ENCODE measurements at places on chromosomes 1 and 21.
A peak's percentile ranks its signal among the peaks of the same experiment; 100 is the strongest.

DNA sequence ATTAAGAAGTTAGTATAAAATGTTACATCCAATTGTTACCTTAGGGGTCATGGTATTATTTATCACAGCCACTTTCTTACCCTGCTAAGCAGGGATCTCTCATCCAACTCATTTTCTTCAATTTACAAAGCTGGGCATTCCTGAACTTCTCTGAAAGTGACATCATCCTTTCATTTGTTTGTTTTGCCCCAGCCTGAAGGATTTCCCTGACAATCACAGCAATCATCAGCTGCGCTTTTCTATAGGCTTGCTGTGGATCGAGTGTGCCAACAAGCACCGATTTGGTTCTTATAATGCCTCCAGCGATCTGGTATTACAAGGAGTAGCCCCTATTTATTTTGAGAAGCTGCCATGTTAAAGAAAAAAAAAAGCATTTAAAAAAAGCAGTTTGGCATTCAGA lies 240.2 kb downstream of the USH2A start:
- DNase-seq: no peak

GRCh38 chr1:51990478-51990965 lies at the start of gene RAB3B:
TSS of gene RAB3B (minus strand) at chr1:51990700. CDS start at chr1:51977117, 13,583 bp downstream.
- DNase-seq: peak; percentile 83

- DNase-seq: no peak
Observed at GRCh38 chr1:78691995-78692747, 42.5 kb downstream of the IFI44 start.

DNA sequence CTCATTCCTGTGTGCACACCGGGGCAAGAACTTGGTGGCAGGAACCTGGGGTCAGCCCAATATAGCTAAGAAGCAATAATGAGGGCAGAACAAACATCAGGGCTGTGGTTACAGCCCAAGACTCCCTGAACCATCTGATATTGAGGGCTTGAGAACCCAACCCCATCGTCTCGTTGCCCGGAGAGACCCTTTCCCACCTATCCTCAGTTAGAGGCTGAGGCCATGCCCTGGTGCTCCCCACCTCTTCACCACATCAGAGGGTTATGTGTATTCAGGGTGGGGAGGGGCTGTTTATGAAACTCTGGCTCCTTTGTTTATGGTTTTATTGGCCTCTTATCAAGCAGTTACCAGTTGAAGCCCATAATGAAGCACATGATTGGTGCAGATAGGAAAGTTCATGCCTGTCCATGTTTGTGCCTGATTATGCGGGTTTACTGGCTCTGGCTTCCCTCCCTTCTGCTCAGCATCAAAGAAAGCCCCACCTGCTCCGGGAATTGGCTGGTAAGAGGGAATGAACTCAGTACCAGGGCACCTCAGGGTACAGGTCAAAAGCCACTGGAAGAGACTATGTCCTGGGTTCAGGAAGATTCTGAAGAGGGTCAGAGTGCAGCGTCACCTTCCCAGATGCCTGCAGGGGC lies 14.5 kb downstream of the NUAK2 start:
- DNase-seq: no peak

- DNase-seq: no peak
Observed at GRCh38 chr1:84959294-84959693, 37.6 kb downstream of the MCOLN2 start.

DNA sequence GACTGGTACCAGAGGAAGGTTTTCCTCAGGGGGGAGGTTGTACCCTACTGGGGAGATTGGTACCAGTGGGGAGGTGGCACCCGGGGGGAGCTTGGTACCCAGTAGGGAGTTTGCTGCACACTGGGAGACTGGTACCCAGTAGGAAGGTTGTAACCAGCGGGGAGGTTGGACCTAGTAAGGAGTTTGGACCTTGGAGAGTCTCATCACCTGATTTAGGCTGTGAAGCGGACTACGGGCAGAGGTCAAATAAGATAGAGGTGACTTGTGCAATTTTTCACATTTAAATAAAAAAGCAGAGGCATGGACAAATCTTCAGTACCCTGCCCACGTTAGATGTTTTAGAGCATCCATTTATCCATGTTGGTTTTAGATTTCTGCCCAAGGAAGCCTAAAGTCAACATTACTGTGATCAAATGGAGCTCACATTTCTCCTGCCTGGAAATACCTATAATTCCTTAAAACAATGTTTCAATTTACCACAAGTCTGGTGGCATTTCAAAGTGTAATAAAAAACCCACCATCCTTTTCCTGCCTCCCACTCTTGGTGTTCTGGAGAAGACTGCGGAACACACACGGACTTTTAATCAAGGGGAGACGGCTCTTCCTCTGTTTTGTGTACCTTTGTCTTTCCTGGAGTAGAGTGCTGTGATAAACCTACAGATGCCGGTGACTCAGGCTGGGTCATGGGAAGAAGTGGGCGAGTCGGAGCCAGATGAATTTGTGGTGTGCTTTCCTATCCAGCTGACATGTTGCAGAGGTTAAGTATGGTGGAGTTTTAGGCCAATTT lies 36.2 kb upstream of the MRPS6 start:
- no peak for DNase-seq

- no peak for DNase-seq
Observed at GRCh38 chr1:185696422-185697150, 37.6 kb upstream of the HMCN1 start.

DNA sequence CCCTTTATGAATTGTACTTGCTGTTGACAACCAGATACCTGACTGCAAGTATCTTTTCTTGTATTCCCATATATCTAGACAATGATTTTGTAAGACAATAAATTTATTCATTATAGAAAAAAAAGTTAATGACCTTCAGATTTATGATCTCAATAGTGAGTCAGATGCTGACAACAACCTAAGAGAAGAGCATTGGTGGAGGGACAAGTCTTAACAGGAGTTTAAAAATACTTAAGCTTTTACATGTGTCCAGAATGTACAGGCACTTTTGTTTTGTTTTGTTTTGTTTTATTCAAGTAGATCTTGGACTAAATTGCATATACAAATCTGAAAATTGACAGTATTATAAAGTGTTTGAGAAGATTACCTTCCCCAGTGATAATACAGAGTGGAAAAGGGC lies 1544.6 kb upstream of the B3GALT2 start:
- DNase-seq: no peak

DNA sequence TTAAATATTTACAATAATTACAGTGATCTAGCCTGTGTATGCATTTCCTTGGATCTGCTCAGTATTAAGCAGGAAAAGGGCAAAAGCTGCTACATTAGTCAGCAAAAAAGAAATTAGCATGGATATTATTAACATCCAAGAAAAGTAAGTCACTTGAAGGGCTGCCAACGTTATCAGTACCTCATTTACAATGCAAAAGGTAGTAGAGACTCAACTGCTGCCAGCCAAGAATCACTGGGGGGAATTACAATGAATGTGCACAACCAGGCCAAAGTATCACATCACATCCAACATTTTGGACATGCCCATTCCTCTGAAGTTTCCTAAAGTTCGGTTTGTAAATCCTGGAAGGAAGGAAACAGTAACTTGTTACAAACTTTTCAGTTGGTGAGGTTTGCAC lies 1.9 kb downstream of the CNN3 start:
- DNase-seq: no peak

DNA sequence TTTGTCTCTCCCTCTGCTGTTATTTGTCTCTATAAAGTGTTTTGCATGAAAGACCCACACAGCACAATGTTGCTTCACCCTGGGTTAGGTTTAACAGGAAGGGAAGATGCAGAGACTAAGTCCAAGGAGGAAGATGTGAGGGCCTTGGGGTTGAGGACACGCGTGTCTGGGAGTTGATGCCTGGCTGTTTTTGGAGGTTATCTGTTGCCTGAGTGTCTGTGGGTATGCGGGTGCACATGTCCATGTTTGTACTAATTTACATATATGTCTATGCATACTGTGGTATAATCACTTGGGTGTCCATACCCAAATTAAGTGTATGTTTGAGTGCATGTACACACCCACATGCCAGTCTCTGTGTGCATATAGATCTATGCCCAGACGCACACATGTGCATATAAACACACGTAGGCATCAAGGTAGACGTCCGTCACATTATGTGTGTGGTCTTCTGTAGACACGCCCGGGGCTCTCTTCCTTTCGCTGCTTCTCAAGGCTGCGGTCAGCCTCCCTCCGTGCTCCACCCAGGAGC lies 962 bp upstream of the MAN1C1 start:
- no peak for DNase-seq

GRCh38 chr1:161209790-161210409 lies 5.2 kb upstream of the FCER1G start:
- DNase-seq: peak; percentile 51

GRCh38 chr1:209326831-209327230 lies 256.7 kb upstream of the CAMK1G start:
- no peak for DNase-seq

DNA sequence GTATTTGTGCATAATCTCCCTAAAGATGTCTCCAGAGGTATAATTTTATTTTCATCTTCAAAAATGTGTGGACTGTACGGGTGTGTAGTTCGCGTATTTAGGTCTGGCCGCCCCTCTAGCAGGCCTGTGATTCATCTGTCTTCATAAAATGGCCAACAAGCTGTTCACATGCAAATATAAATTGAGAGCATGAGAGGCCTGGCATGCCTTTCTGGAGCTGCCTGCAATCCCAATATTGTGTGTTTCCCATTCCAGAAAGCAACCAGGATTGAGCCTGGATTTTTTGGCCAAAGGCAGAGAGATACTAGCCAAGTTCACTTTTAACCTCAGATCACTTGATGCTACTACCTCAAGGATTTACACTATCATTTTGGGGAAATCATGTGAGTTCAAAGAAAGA lies 197.2 kb downstream of the NFIA start:
- DNase-seq: no peak

DNA sequence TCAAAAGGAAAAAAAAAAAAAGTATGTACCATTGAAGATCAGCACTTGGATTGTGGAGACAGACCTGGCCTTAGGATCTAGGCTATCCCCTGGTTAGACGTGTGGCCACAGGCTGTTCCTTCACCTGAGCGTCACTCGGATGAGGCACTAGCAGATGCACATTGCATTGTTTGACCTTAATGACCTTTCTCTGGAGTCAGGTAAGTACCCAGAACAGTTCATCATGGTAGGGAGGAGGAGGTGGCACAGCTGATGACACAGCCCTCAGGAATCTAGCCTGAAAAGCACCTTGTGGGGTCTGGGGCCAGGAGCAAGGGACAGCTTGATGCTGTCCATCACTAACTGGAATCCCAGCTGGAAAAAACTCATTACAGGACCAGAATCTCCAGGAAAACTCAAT lies 21.2 kb downstream of the NECAP2 start:
- no peak for DNase-seq

DNA sequence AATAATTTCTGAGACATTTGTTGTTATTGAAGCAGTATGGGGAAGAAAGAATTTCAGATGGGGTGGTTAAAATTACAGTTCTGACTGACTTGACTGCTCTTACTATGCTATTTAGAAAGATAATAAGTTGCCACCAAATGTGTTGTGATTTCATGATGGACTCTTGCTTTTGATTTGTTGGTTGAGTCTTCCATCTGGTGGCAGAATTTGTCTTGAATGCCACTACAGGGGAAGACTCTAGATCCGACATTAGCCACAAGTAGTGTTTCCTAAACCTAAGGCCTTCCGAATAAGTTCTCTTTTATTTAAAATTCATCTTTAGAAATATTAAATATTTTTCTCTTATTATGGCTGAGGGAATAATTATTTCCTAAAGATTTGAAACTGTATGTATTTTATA lies 190.9 kb upstream of the ADGRL4 start:
- DNase-seq: no peak

DNA sequence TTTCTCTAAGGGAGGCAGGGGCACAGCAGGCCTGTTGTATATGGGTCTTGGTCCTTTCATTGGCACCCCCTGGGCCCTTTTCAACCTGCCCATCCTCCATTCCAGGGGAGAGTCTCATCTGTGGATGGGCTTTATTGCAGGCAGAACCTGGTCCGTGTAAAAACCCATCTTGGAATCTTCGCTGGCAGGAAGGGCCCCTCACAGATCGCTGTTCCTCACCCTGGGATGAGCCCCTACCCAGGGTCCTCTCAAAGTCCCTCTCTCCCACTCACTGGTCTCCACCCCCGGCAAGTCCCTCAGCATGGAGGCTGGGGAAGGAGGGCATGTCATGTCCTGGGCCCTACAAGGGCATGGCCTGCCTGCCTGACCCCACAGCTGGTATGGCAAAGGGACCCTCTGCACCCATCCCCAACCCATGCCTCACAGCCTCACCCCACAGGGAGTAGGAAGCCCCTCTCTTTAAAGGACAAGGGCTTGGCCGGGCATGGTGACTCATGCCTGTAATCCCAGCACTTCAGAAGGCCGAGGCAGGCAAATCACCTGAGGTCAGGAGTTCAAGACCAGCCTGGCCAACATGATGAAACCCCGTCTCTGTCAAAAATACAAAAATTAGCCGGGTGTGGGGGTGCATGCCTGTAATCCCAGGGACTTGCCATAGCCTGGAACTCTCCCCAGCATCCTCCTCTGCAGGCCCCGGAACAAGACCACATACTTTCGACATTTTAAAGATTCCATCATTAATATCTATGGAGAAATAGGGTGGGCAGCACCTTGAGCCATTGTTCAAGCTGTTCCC lies 13.2 kb upstream of the CDA start:
- no peak for DNase-seq

- no peak for DNase-seq
Observed at GRCh38 chr1:55965981-55966461, 613.3 kb downstream of the PLPP3 start.

GRCh38 chr1:8343044-8343443 lies 25.1 kb downstream of the SLC45A1 start:
- DNase-seq: no peak

DNA sequence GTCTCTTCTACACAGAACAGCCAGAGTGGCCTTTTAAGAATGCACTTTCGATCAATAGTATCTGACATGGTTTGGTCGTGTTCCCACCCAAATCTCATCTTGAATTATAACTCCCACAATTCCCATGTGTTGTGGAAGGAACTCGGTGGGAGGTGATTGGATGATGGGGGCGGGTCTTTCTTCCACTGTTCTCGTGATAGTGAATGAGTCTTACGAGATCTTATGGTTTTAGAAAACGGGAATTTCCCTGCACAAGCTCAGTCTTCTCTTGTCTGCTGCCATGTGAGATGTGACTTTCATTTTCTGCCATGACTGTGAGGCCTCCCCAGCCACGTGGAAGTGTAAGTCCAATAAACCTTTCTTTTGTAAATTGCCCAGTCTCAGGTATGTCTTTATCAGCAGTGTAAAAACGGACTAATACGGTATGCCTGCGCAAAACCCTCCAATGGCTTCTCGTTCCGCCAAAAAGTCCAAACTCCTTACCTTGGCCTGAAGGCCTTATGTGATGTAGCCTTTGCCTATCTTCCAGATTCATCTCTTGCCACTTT lies 23.0 kb upstream of the SMG7 start:
- DNase-seq: no peak

All from stimulated activated CD4-positive, alpha-beta T cell treated with anti-CD3 and anti-CD28 coated beads, Interleukin-1b, Interleukin-23, amount 100 ng/mL, for 1 hour (primary cell).